Nasal cavity respiratory epithelium epithelial cell of viscerocranial mucosa (primary cell): ENCODE measurements at places on chromosomes 12 and 14. TPM values are rescaled to one million over a fixed set of nuclear protein-coding genes. Genes with fewer than 3 reads are reported as not detected.

APOF gene
- not detected in 2 replicates for total RNA-seq

LRRK2 gene
- 0.34 and 2.1 TPM in 2 replicates for total RNA-seq

SSPN gene
- 0.68 and 3.1 TPM in 2 replicates for total RNA-seq

SAMD15 gene
- under 0.01 and 0.21 TPM in 2 replicates for total RNA-seq

IAPP gene
- total RNA-seq: not detected in 2 replicates

TMEM106C gene
- total RNA-seq: 45.1 and 83.4 TPM in 2 replicates
